Ecto neural progenitor cell (in vitro differentiated cells): ENCODE measurements at places on chromosomes 11 and 22.
A peak's percentile ranks its signal among the peaks of the same experiment; 100 is the strongest.

- no peak for DNase-seq
Observed at GRCh38 chr22:43202326-43202725, 15.4 kb upstream of the TTLL12 start.

GRCh38 chr22:30262917-30263741 lies 3.5 kb downstream of the OSM start:
- peak; percentile 91 for DNase-seq

- no peak for DNase-seq
Observed at GRCh38 chr11:116694349-116694725, 78.5 kb downstream of the BUD13 start.

DNA sequence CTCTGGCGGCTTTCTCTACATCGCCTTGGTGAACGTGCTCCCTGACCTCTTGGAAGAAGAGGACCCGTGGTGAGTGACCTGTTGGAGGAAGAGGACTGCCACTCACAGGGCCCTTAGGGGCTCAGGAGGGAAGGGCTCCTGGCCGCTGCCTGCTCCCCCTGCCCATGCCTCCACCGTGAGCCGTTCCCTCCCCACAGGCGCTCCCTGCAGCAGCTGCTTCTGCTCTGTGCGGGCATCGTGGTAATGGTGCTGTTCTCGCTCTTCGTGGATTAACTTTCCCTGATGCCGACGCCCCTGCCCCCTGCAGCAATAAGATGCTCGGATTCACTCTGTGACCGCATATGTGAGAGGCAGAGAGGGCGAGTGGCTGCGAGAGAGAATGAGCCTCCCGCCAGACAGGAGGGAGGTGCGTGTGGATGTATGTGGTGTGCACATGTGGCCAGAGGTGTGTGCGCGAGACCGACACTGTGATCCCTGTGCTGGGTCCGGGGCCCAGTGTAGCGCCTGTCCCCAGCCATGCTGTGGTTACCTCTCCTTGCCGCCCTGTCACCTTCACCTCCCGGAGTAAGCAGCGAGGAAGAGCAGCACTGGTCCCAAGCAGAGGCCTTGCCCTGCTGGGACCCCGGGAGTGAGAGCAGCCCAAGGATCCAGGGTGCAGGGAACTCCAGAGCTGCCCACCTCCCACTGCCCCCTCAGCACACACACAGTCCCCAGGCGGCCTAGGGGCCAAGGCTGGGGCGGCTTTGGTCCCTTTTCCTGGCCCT lies 6.9 kb downstream of the SLC39A13 start:
- no peak for DNase-seq

DNA sequence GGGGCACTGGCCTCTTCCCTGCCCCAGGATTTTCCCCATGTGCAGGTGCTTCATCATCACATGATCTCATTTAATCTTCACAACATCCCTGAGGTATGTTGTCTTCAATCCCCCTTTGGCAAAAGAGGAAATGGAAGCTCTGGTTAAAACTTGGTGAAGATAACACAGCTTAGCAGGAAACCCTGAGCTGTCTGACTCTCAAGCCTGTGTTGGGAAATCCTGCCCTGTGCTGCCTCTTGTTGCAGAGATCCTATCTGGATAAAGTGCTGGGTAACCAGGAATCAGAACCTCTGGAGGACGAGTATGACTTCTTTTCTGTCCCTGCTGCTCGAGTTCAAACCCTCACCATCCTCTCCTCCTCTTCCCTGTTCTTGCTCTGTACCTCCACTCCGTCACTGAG lies 13.1 kb upstream of the E2F8 start:
- no peak for DNase-seq

- no peak for DNase-seq
Observed at GRCh38 chr22:26740253-26740652, 82.9 kb downstream of the MIAT start.
